ENCODE measurements at places on chromosomes 5 and 9.
A peak's percentile ranks its signal among the peaks of the same experiment; 100 is the strongest.

GRCh38 chr9:133099726-133100505 is 21.1 kb downstream of the RALGDS start:
- DNase-seq, result no peak

- DNase-seq, result no peak
Observed at GRCh38 chr5:100562821-100563220, 27.6 kb downstream of the FAM174A start.

DNA sequence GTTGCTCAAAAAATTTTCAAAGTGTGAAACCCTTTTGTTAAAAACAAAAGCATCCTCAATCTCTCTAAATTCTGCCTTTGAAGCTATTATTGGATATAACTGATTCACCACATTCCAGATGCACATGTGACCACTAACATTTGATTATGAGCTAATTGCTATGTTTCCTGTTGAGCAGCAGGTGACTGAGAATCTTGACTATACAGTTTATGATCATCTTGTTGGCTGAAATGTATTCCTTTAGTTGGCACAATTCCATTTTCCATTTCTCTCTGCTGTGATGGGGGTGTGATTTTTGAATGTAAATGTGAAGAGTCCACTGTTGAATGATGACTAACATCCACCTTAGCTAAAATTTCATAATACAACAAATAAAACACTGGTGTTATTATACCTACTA is 10.7 kb downstream of the LYSMD3 start:
- DNase-seq, result no peak

DNA sequence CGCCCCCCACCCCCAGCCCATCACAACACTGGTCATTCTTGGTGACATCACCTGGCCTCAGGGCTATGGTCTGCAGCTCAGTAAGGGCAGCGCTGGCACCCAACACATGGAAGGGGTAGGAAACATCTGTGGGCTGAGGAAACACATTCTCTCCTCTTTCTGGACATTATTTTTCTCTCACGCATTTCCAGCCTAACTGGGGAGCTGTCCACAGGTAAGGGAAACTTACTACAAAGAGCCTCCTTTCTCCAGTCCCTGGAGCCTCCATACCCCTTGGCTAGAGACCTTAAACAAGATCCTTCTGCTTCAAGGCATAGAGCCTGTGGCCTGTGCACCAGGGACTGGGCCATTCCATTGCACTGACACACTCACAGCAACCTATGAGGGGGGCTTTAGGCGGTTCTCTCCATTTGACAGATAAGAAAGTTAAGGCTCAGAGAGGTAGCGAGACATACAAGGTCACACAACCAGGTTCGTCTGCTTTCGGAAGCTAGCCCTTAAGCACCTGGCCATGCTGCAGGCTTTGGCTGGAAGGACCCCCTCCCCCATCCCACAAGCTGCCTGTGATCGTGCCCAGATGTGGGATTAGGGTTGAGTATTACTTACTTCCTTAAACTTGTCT is 40.7 kb downstream of the CXXC5 start:
- DNase-seq, result peak; percentile 49

GRCh38 chr5:24232929-24233498 is 411.8 kb downstream of the CDH10 start:
- no peak for DNase-seq

DNA sequence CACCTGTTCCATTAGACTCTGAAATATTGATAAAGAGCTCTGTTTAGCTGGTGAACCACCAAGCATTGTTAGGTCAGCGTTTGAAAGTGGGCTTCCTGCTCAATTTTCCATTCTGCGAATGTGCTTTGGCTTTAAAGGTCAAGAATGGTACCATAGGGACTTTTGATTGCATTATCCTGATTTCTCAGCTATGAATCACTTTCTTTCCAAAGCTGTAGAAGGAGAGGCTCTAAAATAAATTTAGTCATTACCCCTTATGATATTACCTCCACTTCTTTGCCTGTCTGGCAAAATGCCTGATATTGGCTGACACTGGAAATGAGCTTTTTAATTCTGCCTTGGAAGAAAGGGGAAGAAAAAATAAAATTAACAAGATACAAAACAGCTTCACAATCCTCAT is 237.2 kb upstream of the CTNND2 start:
- DNase-seq, result no peak

- no peak for DNase-seq
Observed at GRCh38 chr5:170057311-170057710, 48.4 kb upstream of the FOXI1 start.

DNA sequence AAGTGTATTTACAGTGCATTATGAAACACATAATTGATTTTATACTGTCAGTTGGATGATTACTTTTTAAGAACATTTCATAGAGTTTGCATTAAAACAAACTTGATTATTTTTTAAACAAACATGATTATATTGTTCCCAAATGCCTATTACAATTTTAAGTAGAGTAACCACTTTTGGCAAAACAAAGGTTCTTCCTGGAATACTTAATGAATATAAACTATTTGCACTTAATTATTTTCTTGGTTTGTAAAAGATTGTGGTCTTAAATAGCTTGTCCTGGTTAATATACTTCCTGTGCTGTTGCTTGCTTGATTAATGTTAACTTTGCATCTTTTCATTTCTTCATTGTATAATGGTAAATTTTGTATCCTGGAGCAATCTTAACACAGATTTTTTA is 180.0 kb downstream of the CDH12 start:
- DNase-seq, result no peak

DNA sequence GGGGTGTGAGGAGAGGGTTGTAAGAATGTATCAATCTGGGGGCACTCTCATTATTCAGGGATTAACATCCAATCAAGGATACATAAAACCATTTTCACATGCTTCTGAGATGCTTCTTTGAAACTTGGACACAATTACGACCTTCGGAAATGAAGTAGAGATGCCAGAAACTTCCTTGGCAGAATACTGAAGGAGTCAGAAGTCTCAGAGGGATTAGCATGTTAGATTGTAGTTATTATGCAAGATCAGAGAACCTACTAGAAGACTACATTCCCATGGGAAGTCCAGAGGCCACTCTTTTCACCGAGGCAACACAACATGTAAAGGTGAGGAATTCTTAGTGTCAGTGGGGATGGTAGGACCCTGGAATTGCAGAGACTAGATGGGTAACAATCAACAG is 5.1 kb upstream of the SLC22A4 start:
- no peak for DNase-seq

DNA sequence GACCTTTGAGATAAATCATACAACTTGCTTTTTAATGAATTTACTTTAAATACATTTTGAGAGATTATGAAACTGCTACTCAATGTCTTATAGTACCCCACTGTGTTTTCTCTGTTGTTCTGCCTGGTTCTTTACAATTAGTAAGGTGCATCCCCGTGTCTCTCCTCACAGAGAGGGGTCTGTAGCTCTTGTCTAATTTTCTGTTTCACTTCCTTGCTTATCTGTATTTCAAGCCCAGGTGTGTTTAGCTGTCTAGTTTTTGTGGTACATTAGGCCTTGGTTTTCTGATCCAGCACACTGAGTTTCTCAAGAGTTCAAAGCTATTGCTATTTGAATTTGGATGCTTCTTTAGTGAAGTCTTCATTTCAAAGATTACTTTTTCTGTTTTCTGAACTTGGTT is 105.1 kb downstream of the MAST4 start:
- no peak for DNase-seq

- no peak for DNase-seq
Observed at GRCh38 chr5:122310889-122311288, 1.1 kb upstream of the SNCAIP start.

GRCh38 chr5:135715267-135716055 is 119.0 kb upstream of the SLC25A48 start:
- no peak for DNase-seq

DNA sequence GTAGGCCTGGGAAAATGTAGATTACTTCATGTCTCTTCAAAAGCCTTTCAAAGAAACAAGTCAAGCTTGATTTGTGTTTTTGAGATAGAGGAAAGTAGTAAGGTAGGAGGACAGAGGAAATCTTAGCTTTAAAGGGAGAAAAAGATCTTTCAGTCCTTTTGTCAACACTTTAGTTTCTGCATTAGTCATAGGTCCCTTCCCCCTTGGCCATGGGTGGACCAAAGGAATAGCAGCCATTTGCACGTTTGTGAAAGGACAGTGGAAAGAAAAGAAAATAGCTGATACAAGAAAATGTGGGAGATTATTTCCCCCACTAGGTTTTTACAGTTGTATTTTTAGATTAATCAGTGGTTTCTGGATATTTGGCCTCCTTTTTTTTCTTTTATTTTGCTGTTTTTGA is 121.9 kb upstream of the GRHPR start:
- peak; percentile 13 for DNase-seq

DNA sequence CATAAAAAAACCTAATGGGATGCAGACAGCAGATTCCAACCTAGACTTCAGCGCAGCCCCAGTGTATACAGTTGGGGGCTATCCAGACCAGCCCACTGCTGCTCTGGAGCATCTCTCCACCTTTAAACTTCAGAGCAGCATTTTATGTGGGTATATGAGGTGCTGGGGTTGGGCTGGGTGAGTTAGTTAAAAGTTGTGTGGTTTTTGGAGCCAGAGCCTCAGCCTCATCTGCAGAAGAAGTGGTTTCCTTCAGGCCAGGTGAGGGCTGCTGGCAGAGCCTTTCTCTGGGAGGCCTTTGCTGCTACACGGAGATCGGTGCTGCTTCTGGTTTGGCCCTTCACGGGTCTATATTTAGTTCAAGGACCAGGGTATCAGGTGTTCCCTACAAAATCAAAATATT is 228.3 kb downstream of the PDZD2 start:
- DNase-seq, result no peak

GRCh38 chr5:89397096-89397495 is 514.1 kb upstream of the MEF2C start:
- peak; percentile 61 for DNase-seq

Measured in suppressor macrophage (primary cell).